ENCODE measurements at places on chromosomes 3 and 15. TPM values are rescaled to one million over a fixed set of nuclear protein-coding genes. Genes with fewer than 3 reads are reported as not detected.

Gene GHSR
- not detected for total RNA-seq

- peak overlapping the region; percentile 83 for H3K4me3 ChIP-seq
- H3K36me3 ChIP-seq = peaks cover 8% of the 10 kb centered on the region
- peaks cover 92% of the 10 kb centered on the region for H3K4me1 ChIP-seq
- peak overlapping the region; percentile 100 for H3K27ac ChIP-seq
Observed at GRCh38 chr3:98553753-98554152, 22.0 kb downstream of the GPR15 start.

DNA sequence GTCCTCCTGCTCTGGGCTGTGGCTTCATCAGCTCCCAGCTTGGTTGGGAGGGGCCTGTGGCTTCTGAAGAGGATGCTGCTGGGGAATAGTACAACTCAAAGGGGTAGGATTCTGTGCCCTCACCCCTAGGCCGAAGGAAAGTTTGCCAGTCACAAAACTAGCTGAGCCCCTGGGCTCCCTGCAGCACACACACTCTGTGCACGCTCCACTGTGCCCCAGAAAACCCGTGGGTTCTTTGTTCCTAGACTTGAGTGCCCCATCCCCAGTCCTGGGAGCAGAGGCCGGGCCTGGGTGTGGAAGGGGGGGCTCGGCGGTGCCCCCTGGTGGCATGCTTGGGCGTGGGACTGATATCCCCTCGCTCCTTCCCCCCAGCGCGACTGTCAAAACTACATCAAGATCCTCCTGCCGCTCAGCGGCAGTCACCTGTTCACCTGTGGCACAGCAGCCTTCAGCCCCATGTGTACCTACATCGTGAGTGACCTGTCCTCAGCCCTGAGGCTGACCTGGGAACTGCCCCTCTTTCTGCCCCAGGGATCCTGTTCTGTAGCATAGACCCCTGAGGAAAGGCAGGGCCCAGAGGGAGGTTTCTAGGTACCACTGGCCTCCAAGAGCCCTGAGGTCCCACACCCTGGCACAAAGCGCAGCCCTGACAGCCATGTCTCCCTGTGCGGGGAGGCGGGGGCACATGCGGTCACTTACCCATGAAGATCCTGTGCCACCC, 14.2 kb downstream of the CIB1 start:
- H3K27ac ChIP-seq = no peak overlapping the region
- H3K36me3 ChIP-seq = no peaks in the 10 kb centered on the region
- H3K27me3 ChIP-seq = no peaks in the 10 kb centered on the region
- peak; percentile 69 for DNase-seq
- no peak overlapping the region for H3K4me3 ChIP-seq

- H3K4me3 ChIP-seq = no peak overlapping the region
- H3K36me3 ChIP-seq = no peaks in the 10 kb centered on the region
- DNase-seq = no peak
- no peak overlapping the region for H3K27ac ChIP-seq
- peaks cover 5% of the 10 kb centered on the region for H3K27me3 ChIP-seq
Observed at GRCh38 chr3:23157331-23157730, 45.8 kb upstream of the UBE2E2 start.
